Hematopoietic multipotent progenitor cell (in vitro differentiated cells): ENCODE measurements at places on chromosomes 5 and 9.
A peak's percentile ranks its signal among the peaks of the same experiment; 100 is the strongest.

- DNase-seq: peak; percentile 10
These were observed 147.5 kb upstream of the FGF10 start for GRCh38 chr5:44536650-44537260.

DNA sequence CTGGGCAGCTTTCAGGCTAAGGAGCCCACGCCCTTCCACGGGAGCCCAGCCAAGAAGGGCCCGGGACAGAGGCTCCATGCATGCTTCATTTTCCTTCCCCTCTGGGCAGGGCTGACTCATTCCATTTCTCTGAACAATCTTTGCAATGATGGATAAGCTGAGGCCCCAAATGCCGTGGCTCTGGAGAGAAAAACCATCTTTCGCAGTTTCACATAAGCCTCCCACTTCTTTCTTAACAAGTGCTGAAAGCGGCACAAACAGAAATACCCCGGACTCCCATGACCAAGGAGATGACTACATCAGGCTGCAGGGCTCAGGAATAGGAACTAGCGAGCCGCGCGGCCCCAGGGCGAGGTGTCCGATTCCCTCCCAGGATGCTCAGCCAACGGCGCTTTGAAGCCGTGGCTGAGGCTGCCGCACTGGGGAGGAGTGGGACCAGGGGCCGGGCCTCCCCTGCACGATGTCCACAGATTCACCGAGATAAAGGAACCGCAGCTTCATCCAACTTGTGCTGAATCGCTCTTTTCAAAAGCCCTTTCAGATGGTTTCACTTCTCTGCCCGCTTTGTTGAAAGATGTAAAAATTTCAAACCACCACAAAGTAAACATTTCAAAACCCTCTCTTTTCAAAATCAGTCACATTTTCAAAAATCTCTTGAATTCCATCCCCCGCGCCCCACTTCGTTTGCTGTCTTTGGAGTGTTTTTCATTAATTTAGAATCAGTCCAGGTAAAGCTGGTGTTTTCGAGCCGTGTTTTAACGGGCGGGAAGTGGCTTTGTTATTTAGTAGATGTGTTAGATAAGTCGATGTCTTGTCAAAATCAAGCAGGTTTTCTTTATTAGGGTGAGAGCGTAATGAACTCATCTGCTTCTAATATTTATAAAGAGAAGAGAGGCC lies 96.5 kb upstream of the LMX1B start:
- DNase-seq: peak; percentile 68

- DNase-seq: no peak
These were observed 30.3 kb upstream of the SNAPC3 start for GRCh38 chr9:15392363-15392762.

- no peak for DNase-seq
These were observed 12.3 kb downstream of the SERINC5 start for GRCh38 chr5:80243567-80243966.

DNA sequence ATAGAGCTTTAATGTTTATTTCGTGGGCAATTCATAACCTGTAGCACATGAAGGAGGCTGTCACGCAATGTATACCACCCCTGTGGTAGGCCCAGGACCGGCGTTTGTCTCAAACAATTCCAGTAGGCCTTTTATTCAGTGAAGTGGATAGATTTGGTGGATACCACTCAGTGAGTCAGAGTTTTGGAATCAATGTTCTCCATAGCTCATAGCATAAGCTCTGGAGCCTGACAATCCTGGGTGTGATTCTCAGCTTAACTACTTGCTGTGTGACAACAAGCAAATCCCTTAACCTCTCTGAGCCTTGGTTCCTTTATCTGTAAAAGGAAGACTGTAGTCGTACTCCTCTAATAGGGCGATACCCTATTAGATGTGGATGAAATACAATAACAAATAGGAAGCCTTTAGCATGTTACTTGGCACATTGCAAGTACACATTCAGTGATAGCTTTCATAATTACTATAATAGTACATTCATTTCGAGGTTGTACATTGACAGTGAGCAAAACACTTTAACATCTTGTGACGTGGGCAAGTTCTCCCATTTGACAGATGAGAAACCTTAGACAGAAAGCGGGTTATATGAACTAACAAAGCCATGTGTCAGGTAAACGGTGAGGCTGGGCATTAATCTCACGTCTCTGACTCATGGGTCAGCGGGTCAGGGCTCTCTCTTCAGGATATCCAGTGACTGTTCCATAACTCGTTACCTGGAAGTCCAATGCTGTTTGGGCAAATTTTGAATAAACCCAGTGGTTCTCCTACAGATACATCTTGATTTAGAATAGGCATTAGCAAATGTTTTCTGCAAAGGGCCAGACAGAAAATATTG lies 130.8 kb downstream of the C9orf152 start:
- no peak for DNase-seq
